Tongue (tissue), 3 donors: ENCODE measurements at places on chromosomes 3 and 15.

GRCh38 chr15:57785959-57786358 is 79.4 kb downstream of the POLR2M start:
- no peak for DNase-seq

DNA sequence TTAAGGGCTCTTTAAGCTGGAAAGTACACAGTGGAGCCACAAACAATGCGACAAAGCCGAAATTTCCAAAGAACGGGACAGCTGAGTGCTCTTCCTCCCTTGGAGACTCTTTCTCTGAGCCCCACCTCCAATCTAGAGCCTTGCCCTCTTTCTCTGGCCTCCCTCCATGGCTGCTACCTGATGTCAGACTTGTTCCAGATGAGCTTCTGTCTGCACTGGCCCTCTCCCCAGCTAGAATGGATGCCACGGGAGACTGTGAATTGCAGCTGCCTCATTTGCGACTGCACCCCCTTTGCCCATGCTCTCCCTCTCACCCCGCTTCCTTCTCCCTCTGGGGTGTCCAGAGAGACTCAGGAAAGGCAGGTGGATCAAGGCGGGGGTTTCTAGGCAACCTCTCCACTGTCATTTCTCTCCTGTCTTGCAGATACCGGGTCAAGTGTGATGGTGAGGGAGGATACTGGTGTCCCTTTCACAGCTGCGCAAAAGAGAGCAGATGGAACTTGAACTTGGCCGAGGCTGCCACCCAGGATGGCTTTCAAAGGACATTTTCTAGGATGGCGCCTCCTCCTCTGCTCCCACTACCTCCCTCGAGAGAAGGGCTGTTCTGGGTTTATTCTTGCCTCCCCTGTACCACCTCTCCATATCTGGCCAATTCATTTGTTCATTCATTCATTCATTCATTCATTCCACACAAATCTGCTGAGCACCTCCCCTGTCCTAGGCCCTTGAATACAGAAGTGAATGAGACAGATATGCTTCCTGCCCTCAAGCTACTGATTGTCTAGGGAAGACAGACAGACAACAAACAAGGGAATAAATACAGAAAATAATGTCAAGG is 12.8 kb downstream of the ATP2B2 start:
- no peak for DNase-seq

DNA sequence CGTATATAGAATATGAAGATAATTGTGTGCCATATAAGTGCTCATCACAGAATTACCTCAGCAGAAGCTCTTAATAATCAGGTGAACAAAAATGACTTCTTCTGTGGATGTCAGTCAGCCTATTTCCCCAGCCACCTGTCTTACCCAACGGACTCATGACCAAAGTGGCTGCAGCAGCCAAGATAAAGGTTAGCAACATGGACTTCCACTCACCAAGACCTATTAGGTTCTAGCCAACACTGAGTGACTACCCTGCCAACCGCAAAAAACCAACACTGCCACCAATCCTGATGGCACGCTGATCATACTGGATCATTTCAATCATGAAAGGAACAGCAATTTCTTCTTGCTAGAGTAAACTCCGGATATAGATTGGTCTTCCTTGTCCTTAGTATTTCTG is 12.1 kb downstream of the SEC11A start:
- DNase-seq: no peak

DNA sequence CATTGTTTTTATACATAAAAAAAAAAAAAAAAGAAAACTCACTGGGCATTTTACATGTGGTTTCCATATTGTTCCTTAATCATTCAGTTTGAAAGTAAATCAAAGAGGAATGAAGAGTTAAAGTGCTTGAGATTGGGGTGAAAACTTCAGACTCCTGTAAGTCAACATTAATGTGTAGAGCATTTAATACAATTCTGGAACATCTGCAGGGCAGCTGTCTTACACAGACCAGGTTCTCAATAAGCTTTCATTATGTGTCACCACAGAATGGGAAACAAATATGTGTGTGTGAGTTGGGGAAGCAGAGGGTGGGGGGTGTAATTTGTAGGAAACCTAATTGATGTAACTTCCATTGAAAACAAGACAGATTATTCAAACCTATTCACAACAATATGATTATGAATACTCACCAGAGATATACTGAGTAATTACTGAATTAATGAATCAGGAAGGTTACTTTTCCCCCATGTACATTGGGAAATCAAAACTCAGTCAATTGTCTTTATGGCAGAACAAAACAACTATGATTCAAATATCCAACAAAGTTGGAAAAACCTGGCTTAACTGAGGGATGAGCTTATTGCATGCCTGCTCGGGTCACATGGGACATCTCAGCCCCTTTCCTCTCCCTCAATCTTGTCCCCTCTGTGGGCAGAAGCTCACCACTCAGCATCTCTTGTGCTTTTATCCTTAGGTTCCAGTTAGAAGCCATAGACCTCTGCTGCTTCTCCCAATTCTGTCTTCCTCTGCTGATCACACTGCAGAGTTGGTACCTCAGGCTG is 281.2 kb upstream of the THBS1 start:
- no peak for DNase-seq

DNA sequence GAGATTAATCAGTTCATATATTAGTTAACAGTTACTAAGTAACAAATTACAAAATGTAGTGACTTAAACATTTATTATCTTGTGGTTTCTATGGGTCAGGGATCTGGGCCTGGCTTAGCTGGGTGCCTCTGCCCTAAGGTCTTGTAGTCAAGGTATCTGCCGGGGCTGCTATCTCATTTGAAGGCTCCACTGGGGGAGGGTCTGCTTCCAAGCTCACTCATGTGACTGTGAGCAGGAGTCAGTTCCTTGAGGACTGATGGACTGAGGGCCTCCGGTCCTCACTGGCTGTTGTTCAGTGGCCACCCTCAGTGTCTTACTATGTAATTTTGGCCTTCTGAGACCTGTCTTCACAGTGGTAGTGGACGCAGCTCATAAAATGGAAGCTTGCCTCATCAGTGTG is 135.9 kb upstream of the PLXNA1 start:
- DNase-seq: no peak

- DNase-seq: no peak
These were observed 275.3 kb upstream of the GOLGA6L4 start for GRCh38 chr15:83960192-83960829.

DNA sequence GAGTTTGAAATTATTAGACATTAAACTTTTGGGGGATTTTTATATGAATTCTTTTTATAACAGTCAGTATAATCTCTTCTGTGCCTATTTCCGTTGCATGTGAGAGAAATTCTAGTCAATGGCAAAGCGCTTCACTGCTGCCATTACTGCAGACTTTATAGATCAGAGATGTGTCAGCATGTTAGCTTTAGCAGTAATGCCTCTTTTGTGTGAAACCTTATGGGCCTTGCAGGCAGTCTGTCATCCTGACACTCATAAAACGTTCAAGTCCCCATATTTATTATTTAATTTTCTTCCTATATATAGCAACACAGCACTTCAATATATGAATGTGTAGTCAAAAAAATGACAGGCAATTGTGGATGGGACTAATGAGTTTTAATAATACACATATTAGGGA is 191.0 kb downstream of the NLGN1 start:
- DNase-seq: no peak

- DNase-seq: no peak
These were observed 79.5 kb downstream of the CD200R1L start for GRCh38 chr3:112767177-112767576.

DNA sequence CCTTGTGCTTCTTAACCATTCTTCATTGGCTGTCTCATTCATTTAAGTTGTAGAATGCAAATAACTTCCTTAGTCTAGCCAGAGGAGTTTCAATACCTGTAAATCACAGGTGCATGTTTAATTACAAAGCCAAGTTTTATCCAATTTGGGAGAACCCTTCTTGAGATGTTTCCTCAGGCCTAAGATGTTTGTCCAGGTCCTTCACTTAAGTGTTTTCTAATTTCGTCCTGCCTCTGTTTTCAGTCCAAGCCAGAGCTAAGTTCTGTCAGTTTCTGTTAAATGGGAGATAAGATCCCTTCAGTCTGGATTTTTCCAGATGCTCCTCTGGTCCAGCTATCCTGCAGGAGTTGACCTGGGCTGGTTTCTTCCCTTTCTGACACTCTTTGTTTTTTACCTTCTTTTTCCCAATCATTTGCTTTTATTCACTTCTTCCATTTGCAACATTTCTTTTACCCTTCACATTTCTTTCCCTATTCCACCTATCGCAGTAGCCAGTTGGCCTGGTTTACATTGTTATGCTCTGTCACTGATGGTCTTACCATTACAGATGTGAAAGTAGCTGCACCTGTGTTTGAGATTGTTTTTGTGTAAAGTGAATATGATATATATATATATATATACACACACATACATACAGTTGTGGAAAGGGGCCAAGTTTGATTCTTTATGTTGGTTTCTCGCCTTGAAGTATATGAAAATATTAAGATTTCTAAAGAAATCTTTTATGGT is 34.5 kb downstream of the EIF2AK4 start:
- no peak for DNase-seq
